ENCODE measurements at places on chromosomes 5 and 9. TPM values are rescaled to one million over a fixed set of nuclear protein-coding genes. Genes with fewer than 3 reads are reported as not detected.

RNF183 gene
- total RNA-seq = not detected

SMIM33 gene
- total RNA-seq = not detected

CTNND2 gene
- 10.6 TPM for total RNA-seq

ANKRD18A gene
- total RNA-seq = 3.9 TPM

SLC22A5 gene
- total RNA-seq = 16.1 TPM

PGGT1B gene
- 13.9 TPM for total RNA-seq

UGT3A1 gene
- total RNA-seq = not detected

CDKN2B-AS1 gene
- not detected for total RNA-seq

FOXE1 gene
- total RNA-seq = 0.26 TPM
